LoVo (cell line): ENCODE measurements at places on chromosomes 2 and 18.

GRCh38 chr2:117770730-117771129 lies 43.8 kb upstream of the DDX18 start:
- no peak for DNase-seq

DNA sequence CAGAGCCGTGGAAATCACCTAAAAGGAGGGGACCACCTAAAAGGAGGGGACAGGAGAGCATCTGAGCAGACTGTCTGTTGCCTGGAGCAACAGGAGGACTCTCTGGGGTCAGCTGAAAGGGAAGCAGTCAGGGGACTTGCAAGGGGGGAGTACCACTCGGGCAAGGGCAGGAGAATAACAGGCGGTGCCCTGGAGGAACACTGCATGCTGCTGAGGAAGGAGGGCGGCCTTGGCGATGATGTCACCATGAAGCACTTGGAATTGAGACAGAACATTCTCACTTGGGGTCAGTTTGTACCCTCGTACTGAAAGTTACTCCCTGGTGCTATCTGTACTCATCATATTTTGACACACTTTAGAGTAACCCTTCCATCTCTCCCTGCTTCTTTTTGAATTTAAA lies 18.4 kb downstream of the SIX3 start:
- no peak for DNase-seq

DNA sequence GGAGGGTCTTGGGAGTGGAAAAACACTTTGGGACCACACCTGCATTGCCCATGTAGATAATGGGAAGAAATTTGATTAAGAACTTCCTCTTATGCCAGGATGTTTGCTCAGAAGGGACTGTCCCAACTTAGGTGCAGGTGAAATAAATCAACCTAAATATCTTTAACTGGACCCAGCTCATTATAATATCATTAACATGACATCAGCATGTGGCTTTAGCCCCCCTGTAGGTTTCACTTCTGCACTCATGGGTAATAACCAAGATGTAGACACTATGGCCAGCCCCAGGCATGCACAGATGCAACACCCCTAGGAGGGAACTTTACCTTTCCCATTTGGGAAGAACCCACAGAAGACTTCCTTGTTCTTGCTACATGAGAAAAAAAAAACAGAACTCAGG lies 227.4 kb upstream of the ZNF804A start:
- no peak for DNase-seq

GRCh38 chr18:41618147-41618546 lies 336.9 kb upstream of the PIK3C3 start:
- no peak for DNase-seq

DNA sequence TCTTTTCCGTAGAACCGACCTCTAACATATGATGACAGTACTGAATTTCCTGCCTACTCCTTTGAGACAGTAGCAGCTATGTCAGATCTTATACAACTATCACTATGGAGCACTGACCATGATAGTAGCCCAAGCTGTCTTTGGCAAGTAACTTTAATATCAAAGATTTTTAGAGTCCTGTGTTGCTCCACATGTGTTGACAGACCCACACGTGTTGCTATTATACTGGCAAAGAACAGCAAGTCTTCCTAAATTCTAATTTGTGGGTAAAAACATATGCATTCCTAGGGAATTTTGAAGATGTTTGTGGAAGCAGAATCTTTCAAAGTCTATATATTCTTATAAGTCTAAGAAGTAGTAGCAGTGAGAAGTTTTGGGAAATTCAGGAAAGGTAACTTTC lies 245.5 kb upstream of the HNMT start:
- DNase-seq = no peak

DNA sequence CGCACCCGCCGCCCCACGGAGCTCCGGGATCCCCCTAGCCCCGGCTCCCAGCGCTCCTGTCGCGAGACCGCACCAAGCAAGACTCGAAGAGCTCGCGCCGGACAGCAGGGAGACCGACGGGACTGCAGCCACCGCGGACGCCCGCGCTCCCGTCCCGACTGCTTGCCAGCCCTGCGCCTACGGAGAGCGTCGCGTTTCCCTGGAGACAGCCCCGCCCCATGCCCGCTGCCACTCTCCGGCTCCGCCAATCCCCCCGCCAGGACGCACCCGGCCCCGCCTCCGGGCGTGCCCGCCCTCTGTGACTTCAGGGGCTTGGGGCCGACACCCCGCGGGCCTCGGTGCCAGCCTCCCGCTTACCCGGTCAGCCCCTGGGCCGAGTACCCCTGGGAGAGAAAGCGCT lies at the start of gene ANKMY1:
ANKMY1 (minus strand) TSS at position 181 of the 400 bp plus-strand sequence. CDS start 653 bp downstream, outside the sequence.
- DNase-seq = no peak

- no peak for DNase-seq
Observed at GRCh38 chr2:237450583-237450982, 36.5 kb upstream of the MLPH start.

- DNase-seq = peak; percentile 59
Observed at GRCh38 chr2:233414777-233415570, 60.7 kb downstream of the DGKD start.

- peak; percentile 22 for DNase-seq
Observed at GRCh38 chr2:234133004-234133403, 82.5 kb downstream of the SPP2 start.

- DNase-seq = no peak
Observed at GRCh38 chr2:71471276-71471675, 17.9 kb downstream of the DYSF start.

DNA sequence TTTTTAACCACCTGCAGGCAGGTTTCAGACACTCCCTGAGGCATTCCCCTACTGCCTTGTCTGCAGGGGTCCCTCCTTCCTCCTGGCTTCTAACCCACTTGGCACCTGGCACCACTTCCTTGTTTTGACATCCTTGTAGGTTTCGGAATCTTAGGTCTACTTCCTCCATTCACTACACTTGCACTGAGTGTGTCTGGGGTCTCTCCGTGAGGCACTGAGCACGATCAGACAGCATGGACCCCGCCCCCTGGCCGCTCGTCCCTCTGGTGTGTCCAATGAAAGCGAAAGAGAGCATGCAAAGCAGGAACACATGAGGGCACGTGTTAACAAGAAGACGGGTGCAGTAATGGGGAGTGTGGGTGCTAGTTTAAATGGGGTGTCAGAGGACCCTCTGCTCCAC lies 63.8 kb downstream of the HAUS1 start:
- peak; percentile 38 for DNase-seq

DNA sequence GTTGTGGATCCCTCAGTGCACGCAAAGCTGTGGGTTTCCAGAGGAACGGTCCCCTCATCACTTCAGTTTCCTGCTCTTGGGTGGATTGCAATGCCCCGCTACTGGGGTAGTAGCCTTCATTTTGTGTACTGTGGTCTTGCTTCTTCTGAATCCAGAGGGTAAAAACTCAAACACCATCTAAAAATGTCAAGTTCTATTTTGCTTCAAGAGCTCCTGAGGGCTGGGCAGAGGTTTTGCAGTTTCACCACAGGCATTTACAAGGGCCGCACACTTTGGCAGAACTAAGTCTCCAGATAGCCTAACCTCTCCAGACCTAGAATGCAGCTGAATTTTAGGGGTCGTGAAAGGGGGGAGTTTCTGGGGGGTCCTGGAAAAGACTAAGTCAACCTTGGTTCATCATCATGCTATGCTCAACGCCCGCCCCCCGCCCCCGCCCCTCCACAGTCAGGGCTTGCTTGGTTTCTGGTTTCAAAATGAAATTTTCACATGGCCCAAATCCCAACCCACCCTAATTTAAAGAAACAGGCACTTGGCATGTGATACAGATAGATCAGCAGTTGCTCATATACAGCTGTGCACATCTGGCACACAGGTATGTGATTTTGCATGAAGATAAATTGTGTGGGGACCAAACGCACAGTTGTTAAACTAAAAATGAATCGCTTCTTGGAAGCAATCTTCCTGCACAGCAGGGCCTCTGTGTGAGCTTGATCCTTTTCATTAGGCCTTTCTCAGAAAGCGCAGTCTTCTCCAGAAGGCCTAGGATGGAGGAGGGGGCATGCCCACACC lies 329.6 kb downstream of the OSR1 start:
- no peak for DNase-seq

DNA sequence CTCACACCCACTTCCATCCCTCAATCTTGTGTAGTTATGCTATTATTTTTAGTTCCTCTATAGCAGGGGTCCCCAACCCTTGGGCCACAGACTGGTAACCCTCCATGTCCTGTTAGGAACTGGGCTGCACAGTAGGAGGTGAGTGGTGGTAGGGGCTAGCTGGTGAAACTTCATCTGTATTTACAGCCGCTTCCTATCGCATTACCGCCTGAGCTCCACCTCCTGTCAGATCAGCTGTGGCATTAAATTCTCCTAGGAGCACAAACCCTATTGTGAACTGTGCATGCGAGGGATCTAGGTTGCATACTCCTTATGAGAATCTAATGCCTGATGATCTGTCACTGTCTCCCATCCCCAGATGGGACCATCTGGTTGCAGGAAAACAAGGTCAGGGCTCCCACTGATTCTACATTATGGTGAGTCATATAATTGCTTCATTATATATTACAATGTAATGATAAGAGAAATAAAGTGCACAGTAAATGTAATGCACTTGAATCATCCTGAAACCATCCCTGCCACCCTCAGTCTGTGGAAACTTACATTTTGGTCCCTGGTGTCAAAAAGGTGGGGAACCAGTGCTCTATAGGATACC lies 1.6 kb upstream of the RAB11FIP5 start:
- DNase-seq = no peak

DNA sequence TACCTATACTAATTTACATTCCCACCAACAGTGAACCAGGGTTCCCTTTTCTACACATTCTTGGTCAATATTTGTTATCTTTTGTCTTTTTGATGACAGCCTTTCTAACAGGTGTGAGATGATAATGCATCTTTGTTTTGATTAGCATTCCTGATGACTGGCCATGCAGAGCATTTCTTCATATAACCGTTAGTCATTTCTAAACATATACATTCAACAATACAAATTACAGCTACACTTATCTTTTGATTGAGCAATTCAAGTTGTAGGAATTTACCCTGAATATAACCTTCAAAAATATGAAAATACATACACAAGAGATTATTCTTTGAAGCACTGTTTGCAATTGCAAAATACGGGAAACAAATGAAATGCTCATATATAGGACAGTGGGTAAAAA lies 94.9 kb downstream of the TMEM131 start:
- no peak for DNase-seq

DNA sequence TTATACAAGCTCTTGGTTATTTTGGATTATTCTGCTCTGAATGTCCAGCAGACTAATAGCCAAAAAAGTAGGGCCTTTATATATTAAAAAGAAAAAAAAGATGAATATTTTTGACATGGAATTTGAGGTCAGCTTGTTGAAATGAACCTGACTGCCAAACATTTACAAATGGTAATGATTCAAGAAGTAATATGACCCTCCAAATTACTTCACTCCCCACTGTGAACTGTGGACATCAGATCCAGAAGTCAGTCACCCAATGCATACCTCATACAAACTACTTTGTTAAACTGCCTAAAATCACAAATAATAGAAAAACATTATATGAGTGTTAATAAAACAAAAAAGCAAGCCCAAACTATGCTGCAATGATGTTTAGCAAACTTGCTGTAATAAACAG lies 10.0 kb downstream of the EPG5 start:
- DNase-seq = no peak

DNA sequence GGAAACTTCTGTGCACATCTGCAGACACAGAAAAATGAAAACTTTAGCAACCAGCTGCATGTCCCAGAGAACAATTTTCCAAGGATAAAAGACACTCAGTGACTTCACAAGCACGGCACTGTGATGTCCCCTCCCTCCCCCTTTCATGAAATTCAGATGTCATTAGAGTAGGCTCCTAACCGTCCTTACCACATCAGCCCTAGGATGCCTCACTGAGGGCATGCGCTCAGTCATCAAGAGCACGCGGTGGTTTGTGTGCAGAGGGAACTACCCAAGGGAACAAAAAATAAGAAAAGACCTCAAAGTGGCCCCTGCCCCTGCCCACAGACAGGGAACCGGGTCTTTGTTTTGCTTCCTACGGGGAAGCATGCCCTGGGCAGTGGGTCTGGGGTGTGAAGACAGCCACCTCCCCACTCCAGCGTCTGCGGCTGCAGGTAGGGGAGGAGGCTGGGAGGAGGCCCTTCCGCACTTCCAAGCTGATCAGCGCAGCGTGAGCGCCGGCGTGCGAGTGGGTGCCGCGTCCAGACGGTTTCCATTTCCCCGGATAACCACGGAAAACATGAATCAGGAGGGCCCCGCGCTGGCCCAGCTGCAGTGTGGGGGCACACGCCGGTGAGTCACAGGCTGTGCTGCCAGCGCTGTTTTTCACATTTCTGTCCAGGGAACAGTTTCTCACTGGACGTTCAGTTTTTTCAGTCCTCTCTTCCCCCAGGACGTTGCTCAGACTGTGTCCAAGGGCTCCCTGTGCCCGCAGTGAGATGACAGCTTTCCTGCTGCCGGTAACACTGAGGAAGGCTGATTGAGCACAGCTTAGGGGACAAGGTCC lies 70.6 kb downstream of the COPS8 start:
- DNase-seq = no peak
